Fibroblast of mammary gland (primary cell): ENCODE measurements at places on chromosomes 5 and 9.
A peak's percentile ranks its signal among the peaks of the same experiment; 100 is the strongest.

DNA sequence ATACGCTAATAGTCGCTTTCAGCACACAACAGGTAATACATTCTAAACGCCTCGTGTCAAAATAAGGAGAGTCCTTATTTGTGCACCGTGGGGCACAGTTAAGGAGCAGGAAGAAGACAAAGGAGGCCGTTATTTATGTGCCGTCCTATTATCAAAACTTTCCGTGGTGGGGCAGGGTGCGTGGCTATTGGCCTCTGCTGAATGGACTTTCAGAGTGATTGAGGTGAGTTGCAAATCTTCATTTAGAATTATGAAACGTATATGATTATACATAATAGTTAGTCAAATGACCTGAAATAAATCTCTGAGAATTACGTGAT lies 833 bp downstream of the C5orf24 start:
- peak; percentile 21 for DNase-seq

- DNase-seq: no peak
Measured at GRCh38 chr5:111679611-111680010, 77.4 kb downstream of the NREP start.

GRCh38 chr5:132928062-132928407 lies 35.4 kb downstream of the AFF4 start:
- no peak for DNase-seq

GRCh38 chr9:108724652-108725051 lies 131.1 kb downstream of the ACTL7B start:
- peak; percentile 16 for DNase-seq

- DNase-seq: peak; percentile 35
Measured at GRCh38 chr5:100706776-100707175, 171.6 kb downstream of the FAM174A start.

DNA sequence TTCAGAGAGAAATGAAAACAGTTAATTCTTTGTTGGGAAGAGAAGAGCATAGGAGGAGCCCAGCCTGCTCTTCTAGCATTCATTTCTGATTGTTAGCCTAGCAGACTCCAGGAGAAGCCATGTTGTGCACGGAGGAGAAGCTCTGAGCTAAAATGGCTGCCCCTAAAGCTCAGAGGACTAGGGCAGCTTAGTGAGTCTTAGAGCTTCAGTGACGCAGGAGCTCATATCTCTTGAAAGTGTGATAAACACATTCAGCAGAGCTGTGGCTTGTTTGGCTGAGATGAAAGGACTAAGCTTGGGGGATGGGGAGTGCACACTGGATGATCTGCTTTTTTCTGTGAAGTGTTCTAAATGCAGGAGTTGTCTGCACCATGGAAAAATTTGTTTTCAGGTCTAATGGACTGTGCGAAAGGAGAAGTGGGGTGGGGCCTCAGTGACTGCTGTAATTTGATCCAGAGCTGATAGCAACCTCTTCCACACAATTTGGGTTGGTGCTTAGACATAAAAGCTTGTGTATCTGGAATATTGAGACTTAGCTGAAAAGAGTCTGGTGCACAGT lies 58.5 kb downstream of the ZNF462 start:
- DNase-seq: peak; percentile 77

DNA sequence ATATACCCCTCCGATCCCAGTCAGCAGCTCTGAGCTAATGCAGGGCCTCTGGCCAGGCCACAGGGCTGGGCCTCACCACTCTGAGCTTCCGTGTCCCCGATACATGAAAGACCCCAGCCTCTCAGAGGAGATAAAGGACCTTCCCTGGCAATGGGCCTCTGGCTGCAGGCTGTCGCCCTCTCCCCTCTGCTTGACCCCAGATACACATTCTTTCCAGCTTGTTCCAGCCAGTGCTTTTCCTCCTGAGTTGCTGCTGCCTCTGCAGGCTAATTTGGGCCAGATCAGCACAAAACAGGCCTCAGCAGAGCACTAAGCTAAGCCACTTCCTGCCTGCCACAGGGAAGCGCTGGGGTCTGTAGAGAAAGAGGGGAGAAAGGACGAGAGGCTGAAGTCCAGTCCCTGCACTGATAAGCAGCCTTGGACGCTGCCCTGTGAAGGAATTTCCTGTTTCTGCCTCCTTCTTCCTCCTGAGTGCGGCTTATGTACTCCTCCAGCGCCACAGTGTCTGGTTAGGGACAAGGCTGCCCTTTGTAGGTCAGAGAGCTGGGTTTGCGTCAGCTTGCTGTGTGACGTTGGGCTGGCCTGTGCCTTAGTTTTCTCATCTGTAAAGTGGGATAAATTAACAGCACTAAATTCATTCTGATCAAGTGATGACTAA lies 73.0 kb upstream of the IL17B start:
- DNase-seq: peak; percentile 68

DNA sequence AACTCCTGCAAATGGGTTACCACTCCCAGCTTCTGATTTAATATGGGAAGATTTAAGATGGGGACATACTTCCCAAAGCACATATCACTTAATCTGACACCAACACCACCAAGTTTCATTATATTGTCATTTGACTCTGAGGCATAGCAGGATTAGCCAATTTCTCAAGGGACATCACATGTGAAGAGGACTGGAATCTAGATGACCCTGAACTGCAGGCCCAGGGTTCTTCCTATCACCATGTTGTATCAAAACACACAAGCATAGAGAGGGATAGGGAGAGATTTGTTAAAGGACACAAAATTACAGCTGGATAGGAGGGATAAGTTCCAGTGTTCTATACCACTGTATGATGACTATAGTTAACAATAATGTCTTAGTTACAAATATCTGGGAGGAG lies 168.3 kb upstream of the PPP2R2B start:
- DNase-seq: no peak

DNA sequence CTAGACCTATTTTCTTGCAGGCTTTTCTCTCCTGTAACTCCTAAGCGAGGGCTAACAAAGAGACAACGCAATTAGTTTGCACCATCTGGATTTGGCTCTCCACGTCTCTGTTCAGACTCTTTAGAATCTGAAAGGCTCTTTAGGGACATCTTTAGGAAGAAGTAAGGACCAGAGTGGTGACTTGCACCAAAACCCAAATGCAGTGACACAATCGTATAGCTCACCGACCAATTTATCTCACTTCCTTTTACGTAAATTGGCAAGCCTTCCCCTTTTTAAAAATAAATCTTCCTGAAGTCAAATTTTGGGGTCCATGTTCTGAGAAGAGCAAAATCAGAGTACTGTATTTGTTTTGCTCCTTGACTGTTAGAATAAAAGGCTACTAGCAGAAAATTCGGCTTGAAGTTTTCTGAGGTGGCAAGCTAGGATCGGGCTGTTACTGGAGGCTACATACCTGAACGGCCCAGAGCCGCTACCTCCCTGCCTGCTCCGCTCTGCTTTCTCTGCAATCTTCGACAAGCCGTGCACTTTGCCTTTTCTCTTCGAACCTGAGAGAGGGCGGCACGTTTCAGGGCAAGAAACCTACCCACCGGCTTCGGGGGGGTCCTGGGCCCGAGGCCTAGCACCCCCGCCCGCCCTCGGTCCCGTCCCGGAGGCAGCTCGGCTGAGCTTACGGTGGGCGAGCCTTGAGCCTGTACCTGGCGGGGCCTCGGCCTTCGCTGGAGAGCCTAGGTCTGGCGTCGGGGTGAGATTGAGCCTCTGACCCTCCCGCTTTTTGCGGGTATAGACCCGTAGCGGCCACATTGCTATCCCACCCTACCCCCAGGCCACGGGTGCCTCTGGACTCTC lies 537 bp downstream of the MEIKIN start:
- no peak for DNase-seq

- no peak for DNase-seq
Measured at GRCh38 chr5:108353087-108353486, 28.8 kb downstream of the FBXL17 start.

DNA sequence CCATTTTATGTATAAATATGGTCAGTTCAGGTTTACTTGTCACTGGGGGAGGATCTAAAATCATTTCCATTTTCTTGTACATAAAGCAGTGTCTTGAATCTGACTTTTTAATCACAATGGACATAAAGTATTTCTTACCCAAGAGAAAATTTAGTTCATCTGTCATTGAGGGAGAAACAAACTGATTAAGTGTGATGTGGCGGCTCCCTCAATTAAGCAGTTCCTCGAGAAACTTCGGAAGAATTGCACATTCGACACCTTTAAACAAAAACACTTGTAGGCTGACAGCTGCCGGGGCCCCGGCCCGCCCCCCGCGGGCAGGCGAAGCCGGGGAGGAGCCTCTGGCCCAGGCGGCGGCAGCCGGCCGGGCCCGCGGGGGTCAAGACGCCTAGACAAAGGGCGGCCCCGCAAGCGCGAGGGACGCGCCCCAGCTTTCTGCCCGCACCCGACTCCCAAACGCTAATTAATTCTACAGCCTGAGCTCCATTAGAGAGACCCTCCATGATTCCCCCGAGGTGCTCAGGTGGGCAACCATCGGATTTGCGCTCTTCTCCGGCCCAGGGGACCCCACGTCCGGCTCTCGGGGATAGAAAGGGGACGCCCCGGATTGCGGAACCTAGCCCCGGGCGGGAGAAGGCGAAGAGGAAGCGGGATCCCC lies 750 bp downstream of the TRIM36 start:
- no peak for DNase-seq

DNA sequence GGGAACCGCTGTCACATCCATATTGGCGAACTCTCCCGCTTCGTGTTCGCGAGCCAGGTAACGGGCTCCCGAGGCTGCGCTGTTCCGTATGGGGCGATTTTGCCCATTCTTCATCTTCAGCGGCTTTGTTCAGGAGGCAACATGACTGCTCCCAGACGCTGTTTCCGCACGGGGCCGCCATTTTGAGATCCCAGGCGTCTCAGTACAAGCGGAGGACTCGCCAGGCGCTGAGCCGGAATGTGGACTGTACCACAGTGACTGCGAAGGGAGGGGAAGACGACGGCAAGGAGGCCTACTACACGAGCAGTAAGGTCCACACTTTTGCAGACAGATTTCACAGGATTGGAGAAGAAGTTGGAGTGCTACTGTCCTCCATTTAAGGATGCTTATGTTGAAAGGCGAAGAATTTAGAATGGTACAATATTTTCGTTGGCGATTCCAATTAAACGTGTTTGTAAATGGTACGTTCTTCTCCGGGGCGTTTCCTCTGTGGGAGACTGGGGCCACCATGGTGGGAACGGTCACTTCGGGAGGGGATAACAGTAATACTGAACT lies 41.6 kb upstream of the ZNF300 start:
- peak; percentile 91 for DNase-seq

DNA sequence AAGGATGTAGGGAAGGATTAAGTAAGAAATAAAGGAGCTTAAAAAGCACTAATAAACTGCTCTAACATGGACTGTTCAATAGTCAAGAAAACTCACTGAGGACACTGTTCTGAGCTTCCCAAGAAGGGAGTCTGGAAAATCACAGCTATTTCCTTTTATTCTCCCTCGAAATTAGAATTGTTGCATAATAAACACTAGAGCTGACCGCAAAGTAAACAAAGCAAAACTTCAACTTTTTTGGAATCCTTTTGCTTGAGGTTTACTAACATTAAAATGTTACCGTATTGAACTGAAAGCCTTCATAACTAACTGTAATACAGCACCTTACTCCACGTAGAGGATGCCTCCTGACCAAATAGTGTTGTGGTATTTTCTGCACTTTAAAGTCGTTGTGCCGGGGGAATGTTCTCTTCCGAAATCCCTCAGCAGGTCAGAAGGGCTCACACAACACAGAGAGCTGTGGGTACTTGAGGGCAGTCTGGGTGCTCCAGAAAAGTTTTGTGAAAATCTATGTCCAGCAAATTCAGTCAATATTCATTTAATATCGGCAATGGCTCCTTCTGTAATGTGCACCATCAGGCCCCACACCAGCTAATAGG lies 59.2 kb downstream of the TTLL11 start:
- no peak for DNase-seq

GRCh38 chr9:23537192-23538066 lies 288.6 kb downstream of the ELAVL2 start:
- DNase-seq: no peak

DNA sequence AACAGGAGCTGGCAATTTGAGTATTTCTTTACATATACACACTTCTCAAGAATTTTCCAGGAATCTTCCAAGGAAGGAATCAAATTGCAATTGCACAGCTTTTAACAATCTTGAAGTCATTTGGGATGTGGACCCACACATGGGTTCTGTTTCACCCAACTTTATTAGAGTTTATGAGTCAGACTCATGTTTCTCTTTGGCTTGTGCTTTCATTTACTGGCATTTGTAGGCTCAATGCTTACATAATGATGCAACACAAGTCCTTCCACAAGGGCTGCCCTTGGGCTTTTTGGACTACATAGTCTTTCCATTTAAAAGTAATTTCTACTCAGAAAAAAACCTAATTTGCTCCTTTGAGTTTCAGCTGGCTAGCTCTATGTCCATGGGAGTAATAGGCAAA lies 4.6 kb upstream of the CDC37L1 start:
- peak; percentile 96 for DNase-seq

DNA sequence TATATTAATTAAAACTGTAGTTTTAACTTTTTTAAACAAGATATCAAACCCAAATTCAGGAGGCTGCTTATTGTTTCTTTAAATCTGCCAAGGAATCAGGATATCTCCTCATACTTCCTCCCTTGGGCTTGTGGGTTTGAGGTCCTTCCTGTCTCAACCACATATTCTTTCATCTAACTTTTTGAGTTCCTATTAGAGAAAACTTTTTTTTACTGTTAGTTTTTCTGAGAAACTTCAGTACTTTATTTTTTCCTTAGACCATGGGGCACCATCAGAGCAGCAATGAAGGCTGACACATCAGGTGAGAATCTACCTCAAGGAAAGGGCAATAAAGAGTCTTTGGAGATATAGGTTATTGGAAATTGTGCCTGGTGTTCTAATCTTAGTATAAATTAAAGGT lies 56.7 kb downstream of the TSSK1B start:
- DNase-seq: no peak

DNA sequence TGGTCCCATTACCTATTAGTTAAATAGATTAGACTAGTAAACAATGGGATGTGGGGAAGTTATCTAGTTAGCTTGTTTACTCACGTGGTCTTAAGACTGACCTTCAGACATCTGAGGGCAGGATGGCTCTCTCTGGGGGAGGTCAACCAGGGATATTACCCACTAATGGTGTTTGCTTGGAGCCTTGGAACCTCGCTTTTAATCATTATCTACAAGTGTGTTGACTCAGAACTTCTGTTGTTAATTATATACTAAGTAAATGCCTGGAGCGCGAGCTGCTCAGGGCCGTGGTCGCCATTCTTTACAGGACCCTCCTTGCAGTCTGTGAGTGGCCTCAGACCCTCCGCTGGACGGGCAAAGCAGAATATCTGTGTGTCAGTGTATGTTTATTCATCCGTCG lies 48.5 kb upstream of the ZNF354A start:
- DNase-seq: no peak
